ENCODE measurements at places on chromosomes 1 and 21. TPM values are rescaled to one million over a fixed set of nuclear protein-coding genes. Genes with fewer than 3 reads are reported as not detected.

Gene RPTN
- not detected for total RNA-seq

Gene CRYAA
- not detected for total RNA-seq

Gene OR2W3
- total RNA-seq: not detected

Gene RABGGTB
- total RNA-seq: 212 TPM

Gene PM20D1
- 0.38 TPM for total RNA-seq

DNA sequence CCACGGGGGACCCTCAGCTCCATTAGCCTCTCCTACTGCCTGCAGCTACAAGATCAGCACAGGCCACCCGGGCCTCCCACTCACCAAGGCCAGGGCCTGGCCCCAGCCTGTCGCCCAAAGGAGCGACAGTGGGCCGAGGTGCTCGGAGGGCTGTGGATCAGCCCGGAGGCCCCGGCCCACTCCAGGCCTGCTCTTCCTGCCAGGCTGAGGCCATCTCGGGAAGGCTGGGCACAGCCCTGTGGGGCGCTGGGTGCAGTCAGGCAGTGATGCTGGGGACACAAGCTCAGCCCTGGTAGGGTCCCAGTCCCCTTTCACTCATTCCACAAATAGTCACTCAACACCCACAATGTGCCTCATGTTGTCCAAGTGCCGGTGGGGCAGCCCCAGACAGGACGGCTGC is 58.8 kb downstream of the CASZ1 start:
- no peak overlapping the region for H3K27ac ChIP-seq
- no peak overlapping the region for H3K4me3 ChIP-seq
- no peaks in the 10 kb centered on the region for H3K36me3 ChIP-seq
- no peak for DNase-seq
- no peaks in the 10 kb centered on the region for H3K27me3 ChIP-seq
- no peaks in the 10 kb centered on the region for H3K4me1 ChIP-seq

DNA sequence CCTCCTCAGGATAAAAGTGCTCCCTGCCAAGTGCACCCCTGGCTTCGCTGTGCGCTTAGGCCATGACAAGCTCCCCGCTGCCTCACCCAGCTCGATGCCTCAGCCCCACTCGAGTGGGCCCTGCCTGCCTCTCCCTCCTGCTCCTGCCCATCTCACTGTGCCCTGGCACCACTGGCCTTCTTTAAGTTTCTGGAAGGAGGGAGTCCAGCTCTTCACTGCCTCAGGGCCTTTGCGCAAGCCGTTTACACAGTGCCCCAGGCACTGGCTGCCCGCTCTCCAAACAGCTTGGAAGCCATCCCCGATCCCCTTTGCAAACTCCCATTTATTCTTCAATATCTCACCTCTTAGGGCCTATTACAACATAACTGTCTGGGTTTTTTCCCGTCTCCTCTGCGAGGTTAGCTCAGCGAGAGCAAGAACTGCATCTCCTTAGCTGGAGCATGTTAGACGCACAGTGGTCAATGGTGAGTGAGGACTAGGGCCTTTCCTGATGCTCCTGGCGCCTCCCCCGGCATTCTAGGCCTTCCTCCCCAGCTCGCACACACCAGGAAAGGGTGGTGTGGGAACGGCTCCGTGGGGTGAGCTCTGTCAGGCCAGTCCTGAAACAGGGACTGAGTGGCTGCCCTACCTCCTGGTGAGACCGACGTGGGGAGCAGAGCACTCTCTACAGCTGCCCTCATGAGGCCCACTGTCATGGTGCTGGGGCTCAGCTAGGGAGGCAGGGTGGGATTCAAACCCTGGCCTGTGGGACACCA is 31.9 kb downstream of the PODN start:
- H3K27ac ChIP-seq: no peak overlapping the region
- no peak for DNase-seq
- H3K4me1 ChIP-seq: no peaks in the 10 kb centered on the region
- H3K4me3 ChIP-seq: no peak overlapping the region
- no peaks in the 10 kb centered on the region for H3K36me3 ChIP-seq

- H3K36me3 ChIP-seq: no peaks in the 10 kb centered on the region
- H3K27ac ChIP-seq: no peak overlapping the region
Observed at GRCh38 chr1:156608981-156609380, 7.7 kb upstream of the GPATCH4 start.

DNA sequence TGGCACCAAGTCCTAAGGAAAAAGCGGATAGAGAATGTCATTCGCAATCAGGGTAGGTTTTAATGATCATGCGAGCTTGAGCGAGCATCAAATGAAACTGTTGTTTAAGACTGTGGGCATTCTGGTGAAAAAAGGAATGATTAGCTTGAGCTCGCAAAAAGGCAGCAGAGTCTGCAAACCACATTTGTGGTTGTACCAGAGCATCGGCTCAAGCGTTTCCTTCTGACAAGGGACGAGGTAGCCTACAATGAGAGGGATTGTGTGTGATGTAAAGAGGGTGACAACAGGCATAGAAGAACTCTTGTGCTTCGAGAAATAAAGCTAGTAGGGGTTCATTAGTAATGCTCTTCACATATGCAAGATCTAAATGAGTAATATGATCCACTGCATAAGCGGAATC is 11.1 kb upstream of the CD48 start:
- H3K36me3 ChIP-seq: no peaks in the 10 kb centered on the region
- H3K27ac ChIP-seq: no peak overlapping the region
- H3K4me1 ChIP-seq: peaks cover 21% of the 10 kb centered on the region
- DNase-seq: no peak

DNA sequence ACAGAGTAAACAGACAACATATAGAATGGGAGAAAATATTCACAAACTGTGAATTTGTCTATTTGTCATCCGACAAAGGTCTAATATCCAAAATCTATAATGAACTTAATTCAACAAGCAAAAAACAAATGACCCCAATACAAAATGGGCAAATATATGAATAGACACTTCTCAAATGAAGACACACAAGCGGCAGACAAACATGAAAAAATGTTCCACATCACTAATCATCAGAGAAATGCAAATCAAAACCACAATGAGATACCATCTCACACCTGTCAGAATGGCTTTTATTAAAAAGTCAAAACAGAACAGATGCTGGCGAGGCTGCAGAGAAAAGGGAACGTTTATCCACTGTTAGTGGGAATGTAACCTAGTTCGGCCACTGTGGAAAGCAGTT is 72.7 kb downstream of the SMYD3 start:
- no peak for DNase-seq
- no peaks in the 10 kb centered on the region for H3K36me3 ChIP-seq
- H3K27me3 ChIP-seq: no peaks in the 10 kb centered on the region
- H3K4me1 ChIP-seq: no peaks in the 10 kb centered on the region
- no peak overlapping the region for H3K27ac ChIP-seq

GRCh38 chr1:229563701-229564100 is 5.2 kb upstream of the ABCB10 start:
- no peak overlapping the region for H3K4me3 ChIP-seq
- peaks cover 4% of the 10 kb centered on the region for H3K4me1 ChIP-seq
- no peak overlapping the region for H3K27ac ChIP-seq
- no peaks in the 10 kb centered on the region for H3K27me3 ChIP-seq

DNA sequence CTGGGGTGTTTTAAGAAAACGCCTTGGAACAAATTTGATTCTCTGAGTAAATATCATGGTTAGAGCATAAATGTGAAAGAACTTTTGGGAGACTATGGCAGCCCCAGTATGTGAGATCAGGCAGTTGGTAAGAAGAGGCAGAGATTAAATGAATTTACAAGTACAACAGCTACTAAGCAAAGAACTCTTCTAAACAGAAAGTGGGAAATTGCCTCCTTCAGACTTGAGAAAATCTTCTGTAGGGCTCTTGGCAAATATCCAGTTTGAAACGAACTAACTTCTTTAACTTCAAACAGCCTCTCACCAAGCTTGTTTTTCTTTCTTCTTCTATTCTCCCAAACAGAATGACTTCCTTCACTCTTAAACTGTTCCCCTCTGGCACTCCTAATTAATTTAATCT is 337.7 kb downstream of the SIPA1L2 start:
- no peak overlapping the region for H3K27ac ChIP-seq
- no peak overlapping the region for H3K4me3 ChIP-seq

- no peak for DNase-seq
- no peaks in the 10 kb centered on the region for H3K27me3 ChIP-seq
- H3K27ac ChIP-seq: no peak overlapping the region
- no peak overlapping the region for H3K4me3 ChIP-seq
Observed at GRCh38 chr1:10232163-10232562, 21.8 kb downstream of the KIF1B start.

GRCh38 chr1:72892461-72892860 is 610.1 kb upstream of the NEGR1 start:
- H3K27me3 ChIP-seq: no peaks in the 10 kb centered on the region
- H3K27ac ChIP-seq: no peak overlapping the region
- DNase-seq: no peak
- H3K36me3 ChIP-seq: no peaks in the 10 kb centered on the region

- no peak overlapping the region for H3K27ac ChIP-seq
- H3K27me3 ChIP-seq: no peaks in the 10 kb centered on the region
- no peak overlapping the region for H3K4me3 ChIP-seq
- no peak for DNase-seq
Observed at GRCh38 chr1:240985081-240985480, 371.9 kb downstream of the RGS7 start.

DNA sequence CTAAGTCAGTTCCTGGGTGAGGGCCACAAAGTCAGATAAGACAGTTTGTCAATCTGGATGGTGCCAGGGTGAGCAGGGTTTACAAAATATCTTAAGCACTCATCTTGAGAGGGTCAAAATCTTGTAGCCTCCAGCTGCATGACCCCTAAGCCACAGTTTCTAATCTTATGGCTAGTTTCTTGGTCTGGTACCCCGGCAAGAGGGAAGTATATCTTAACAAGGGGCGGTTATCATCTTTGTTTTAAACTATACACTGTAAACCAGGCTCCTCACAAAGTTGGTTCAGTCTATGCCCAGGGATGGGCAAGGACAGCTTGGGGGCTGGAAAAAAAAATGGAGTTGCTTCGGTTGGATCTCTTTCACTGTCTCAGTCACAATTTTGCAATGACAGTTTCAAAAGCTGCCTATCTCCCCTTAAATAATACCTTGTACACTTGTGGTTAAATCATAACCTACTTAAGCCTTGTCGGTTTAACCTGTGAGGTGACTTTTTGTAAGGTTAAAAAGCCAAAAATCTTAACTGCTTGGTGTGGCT is 7.8 kb upstream of the CD46 start:
- H3K4me1 ChIP-seq: peaks cover 9% of the 10 kb centered on the region
- no peak for DNase-seq
- H3K36me3 ChIP-seq: no peaks in the 10 kb centered on the region
- H3K27me3 ChIP-seq: no peaks in the 10 kb centered on the region
- no peak overlapping the region for H3K4me3 ChIP-seq
- no peak overlapping the region for H3K27ac ChIP-seq

DNA sequence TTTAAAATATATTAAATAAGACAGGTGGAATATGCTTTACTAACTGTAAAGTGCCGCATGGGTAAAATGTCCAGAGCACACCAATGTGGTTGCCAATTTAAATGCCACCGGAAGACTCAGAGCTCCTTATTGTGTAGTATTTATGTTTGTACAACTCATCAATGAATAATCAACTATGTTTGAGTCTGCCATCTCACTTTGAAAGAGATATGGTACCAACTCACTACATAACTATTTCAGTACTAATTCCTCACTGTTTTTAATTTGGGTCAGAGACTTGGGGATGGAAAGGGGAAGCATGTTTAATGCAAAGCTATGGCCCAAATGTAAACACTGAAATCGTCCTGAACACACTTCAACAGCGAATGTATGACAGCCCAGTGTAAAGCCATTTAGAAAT is 144.8 kb downstream of the NR5A2 start:
- DNase-seq: no peak
- no peaks in the 10 kb centered on the region for H3K36me3 ChIP-seq
- H3K27me3 ChIP-seq: no peaks in the 10 kb centered on the region
- H3K4me1 ChIP-seq: no peaks in the 10 kb centered on the region
- no peak overlapping the region for H3K27ac ChIP-seq
- no peak overlapping the region for H3K4me3 ChIP-seq

DNA sequence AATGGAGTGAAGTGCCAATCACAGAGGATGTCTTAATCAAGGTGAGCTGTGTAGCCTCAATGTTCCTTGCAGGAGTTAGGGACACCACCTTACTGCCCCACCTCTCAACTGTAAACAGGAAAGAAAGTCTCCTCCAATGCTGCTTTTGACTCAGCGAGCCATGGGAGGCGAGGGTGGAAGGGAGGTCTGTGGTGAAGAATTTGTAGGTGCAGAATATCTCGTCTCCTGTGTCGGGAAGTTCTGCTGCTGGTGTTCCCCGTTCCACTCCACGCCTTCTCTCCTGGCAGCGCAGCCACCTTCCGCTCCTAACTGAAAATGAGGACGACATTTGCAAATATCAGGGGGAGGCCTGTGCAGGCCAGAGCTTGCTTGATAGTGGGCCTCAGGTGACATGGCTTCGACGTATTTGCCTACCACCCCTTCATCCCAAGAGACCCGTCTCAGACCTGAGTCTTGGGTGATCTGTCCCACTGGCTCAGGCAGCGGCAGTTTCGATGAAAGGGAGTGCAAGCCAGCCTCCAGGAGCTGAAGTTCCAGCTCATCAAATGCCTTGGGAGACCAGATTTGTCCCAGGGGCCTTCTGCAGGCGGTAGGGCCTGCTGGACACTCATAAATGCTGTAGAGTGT is 368.3 kb upstream of the C1orf174 start:
- H3K36me3 ChIP-seq: no peaks in the 10 kb centered on the region
- no peaks in the 10 kb centered on the region for H3K4me1 ChIP-seq
- no peak for DNase-seq
- no peak overlapping the region for H3K4me3 ChIP-seq
- no peak overlapping the region for H3K27ac ChIP-seq

DNA sequence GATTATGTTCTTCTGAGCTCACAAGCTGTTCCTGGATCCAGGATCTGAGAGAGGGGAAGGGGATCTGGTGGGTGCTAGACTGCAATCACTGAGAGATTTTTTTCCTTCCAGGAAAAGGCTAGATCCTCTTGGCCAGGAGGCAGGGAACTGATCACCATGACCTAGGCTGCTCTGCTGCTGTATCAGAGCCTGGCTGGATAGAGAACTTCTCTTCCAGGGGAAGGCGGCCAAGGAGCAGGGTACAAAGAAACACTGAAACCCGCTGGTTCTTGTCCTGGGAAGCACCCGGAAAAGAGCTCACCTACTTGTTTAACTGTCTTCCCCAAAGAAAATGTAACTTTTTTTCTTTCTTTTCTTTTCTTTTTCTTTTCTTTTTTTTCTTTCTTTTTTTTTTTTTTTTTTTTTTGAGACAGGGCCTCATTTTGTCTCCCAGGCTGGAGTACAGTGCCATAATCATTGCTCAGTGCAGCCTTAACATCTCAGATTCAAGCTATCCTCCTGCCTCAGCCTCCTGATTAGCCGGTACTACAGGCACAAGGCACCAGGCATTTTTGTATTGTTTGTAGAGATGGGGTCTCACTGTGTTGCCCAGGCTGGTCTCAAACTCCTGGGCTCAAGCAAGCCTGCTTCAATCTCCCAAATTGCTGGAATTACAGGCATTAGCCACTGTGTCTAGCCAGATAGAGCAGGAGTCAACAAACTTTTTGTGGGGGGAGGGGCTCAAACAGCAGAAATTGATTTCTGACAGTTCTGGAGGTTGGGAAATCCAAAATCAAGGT is 12.4 kb upstream of the RPS6KA1 start:
- H3K4me3 ChIP-seq: no peak overlapping the region
- no peak for DNase-seq
- H3K27ac ChIP-seq: no peak overlapping the region
- H3K4me1 ChIP-seq: no peaks in the 10 kb centered on the region
